ENCODE measurements at places on chromosomes 6 and 20. TPM values are rescaled to one million over a fixed set of nuclear protein-coding genes. Genes with fewer than 3 reads are reported as not detected.

ZC3H12D gene
- 0.77 TPM for polyA plus RNA-seq

CPXM1 gene
- 2.5 TPM for polyA plus RNA-seq

TCF21 gene
- polyA plus RNA-seq = 2.6 TPM

HSPA1B gene
- 29.0 TPM for polyA plus RNA-seq

SLA2 gene
- 0.18 TPM for polyA plus RNA-seq

RTN4IP1 gene
- polyA plus RNA-seq = 6.5 TPM

IMPG1 gene
- not detected for polyA plus RNA-seq

TREM2 gene
- 11.7 TPM for polyA plus RNA-seq

NOL7 gene
- polyA plus RNA-seq = 42.4 TPM

DNA sequence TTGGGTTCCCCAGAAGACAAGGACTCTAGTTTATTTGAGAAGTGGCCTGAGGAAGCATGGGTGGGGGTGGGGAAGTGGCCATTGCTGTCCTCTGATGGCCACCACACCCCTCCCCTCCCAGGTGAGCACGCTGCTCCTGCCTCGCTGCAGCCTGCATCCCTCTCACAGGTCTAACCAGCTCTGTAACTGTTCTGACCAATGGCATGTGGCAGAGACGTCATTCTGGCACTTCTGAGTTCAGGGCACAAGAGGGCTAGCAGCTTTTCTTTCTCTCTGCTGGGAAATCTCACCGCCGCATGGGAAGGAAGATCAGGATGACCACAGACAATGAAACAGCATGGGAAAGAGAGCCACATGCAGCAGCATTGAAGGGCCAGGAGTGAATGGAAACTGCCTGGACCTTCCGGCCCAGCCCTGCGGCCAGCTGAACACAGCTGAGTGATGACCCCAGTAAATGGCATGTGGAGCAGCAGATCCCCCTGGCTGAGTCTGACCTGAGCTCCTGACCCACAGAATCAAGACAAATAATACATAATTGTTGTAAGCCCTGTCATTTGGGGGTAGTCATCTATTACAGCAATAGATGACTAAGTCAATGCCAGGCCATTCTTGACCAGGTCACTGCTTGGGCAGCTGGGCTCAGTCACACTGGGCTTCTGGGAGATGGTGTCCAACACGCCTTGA lies 179.8 kb downstream of the LINC00237 start:
- no peak for DNase-seq

GRCh38 chr6:13336553-13336952 lies 8.2 kb upstream of the TBC1D7 start:
- peak; percentile 85 for DNase-seq

GRCh38 chr6:9628819-9629218 lies 786.1 kb downstream of the TFAP2A start:
- DNase-seq = no peak

DNA sequence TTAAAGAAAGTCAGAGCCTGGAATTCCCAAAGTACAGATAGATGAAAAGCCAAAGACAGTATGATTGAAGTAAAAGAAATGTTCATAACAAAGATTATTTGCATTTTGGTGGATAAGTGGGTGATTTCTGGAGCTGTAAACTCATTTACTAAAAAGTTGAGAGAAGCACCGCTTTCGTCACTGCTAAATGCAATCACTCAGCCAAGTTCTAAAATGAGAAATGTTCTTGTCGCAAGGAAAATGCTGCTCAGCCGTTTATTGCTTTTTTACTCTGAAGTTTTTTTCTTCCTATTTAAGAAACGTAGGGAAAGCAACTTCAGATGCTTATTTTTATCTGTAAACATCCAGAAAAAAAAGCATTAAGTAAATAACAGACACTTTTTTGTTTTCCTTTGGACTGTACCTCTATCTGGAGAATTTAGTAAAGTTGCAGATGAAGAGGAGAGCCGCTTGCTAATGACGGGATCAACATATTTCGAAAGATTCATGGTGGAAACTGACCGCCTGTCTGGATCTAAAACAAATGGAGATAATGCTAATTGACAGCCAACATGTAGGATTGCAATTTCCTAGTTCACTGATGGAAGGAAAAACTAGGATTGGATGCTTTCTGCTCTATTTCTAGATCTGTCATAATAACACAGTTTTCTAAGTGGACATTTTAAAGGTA lies 93.8 kb upstream of the BCLAF1 start:
- no peak for DNase-seq

GRCh38 chr6:132236744-132237143 lies 164.5 kb downstream of the MOXD1 start:
- DNase-seq = no peak

- no peak for DNase-seq
These were observed 100.4 kb downstream of the JAG1 start for GRCh38 chr20:10573273-10573950.

GRCh38 chr6:35415065-35415891 lies 36.9 kb upstream of the FANCE start:
- DNase-seq = peak; percentile 87

DNA sequence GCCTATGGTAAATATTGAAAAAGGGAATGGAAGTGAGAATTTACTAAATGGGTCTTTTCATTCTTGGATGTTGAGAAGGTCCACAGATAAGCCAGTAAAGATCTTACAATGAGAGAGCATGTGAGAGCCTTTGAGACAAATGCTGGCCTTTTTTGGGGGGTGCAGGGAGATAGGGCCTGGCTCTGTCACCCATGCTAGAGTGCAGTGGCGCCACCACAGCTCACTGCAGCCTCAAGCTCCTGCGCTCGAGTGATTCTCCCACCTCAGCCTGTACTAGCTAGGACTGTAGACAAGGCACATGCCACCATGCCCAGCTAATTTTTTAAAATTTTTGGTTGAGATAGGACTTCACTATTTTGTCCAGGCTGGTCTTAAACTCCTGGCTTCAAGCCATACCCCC lies 63.2 kb upstream of the TMEM181 start:
- DNase-seq = no peak

DNA sequence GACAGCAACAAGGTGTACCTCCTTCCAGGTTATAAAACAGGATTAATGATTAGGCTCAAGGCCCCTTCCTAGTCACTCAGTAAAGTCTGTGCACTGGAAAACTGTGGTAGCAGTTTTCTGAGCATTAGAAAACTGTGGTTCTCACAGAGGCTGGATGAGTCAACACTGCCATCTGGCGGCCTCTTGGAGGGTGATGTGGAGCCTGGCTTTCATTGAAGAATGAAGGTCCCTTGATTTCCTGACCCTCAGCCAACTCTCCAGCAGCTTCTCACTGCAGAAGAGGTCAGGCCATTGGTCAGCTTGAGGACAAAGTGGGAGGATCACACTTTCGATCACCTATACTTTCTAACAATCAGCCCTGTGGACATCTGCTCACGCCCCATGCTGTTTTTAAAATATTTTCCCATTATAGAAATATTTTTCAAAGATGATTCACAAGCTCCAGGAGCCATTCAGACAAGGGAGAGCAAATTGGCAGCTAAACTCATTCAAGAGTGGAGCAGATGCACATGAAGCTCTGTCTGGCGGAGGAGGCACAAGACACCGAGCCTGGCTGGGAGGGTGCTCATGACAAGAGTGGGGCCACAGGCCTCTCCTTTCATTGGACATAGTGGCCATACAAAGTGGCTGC lies 23.2 kb downstream of the PSMB1 start:
- peak; percentile 78 for DNase-seq

DNA sequence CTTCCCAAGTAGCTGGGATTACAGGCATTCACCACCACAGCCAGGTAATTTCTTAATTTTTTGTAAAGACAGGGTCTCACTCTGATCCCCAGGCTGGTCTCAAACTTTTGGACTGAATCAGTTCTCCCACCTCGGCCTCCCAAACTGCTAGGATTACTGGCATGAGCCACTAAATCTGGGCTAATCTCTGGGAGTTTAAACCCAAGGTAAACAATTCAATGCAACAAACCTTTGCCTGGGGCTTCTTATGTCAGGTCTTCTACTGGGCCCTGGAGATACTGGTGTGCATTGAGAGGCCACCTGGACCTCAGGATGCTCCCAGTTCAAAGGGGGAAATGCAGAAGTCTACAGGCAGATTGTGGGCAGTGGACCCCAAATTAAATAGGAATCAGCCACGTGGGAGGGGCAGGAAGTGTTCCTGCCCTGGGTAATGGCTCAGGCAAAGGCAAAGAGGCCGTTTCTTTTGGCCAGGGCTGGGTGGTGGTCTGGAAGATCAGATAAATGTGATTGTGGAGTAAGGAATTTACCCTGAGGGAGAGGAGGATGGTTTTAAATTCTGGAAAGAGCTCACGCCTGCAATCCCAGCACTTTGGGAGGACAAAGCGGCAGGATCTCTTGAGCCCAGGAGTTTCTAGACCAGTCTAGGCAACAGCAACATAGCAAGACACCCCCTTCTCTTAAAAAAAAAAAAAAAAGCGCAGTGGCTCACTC lies 1.3 kb upstream of the MYBL2 start:
- DNase-seq = no peak

GRCh38 chr20:31691646-31692275 lies 30.9 kb downstream of the BCL2L1 start:
- no peak for DNase-seq

GRCh38 chr6:20509212-20509611 lies 25.0 kb upstream of the CDKAL1 start:
- no peak for DNase-seq

DNA sequence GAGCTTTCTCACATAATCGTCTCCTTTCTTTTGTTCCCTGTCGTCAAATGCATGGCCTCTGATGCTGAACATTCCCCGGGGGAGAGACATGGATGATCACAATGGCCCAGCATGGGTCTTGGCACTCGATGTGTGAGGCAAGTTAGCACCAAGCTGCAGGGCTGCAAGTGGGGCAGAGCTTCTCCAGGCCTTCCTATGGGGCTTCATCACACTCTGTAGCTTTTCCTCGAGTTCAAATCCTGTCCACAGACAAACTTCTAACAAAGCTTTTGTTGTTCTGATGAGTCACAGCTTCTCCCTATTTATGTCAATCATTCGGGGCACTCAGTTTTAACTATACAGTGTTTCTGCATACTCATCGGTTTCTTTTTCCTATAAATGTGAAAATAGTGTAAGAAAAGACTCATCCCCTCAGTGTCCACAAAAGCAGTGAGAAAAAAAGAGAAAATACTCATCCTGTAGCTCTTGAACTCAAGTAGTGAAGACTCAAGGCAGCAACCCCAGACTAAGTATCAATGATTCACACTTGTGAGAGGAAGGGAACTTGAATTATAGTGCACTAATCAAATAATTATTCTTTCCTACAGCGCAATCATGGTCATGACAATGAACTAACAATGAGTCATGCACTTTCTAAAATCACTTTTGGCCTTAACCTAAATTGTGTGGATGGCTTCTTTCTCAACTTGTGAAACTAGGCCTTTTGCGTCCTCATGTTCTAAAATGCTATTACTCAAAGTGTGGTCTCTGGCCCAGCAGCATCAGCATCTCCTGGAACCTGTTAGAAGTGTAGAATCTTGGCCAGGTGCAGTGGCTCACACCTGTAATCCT lies 68.4 kb upstream of the NOX3 start:
- no peak for DNase-seq

- DNase-seq = no peak
These were observed 19.5 kb downstream of the GCM2 start for GRCh38 chr6:10862361-10862760.

GRCh38 chr20:15310361-15310760 lies 972.9 kb upstream of the FLRT3 start:
- DNase-seq = no peak

GRCh38 chr20:9025643-9026042 lies 43.2 kb upstream of the PLCB4 start:
- no peak for DNase-seq

- no peak for DNase-seq
These were observed 87.4 kb downstream of the MRPL14 start for GRCh38 chr6:44039839-44040350.

DNA sequence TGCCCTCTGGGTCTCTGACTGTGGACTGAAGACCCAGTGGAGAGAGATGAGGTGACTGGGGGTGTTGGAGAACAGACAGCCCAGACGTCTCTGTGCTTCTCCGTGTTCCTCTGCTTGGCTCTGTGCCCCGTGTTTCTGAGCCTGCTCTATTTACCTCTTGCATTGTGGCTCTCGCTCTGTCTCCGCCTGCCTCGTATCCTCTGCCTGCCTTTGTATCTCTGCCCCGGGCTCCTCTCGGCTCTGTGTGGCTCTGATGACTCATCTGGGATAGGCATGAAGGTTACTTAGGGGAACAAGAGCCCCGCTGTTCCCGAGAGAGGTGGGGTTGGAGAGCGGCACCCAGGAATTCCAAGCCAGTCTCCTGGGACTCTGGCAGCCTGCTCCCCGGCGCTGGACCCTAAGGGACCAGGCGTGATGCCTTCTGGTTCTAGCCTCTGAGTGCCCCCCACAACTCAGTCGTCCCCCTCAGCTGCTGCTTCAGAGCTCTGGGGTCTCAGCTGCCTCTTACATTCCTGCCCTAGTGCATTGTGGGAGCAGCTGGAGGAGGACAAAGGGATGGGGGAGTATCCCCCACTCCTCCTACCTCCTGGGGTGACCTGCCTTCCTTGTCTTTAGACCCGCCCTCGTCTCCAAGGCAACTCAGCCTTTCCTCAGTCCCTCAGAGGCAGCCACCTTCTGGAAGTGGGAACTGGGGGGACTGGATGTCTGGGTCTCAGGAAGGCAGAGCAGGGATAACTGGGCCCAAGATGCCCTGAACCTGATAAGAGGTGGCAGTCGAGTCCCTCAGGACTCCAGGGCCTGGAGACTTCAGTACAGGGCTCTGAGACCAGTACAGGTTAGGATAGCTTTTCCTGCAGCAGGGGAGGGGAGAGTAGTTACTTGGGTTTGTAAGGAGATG lies 1.9 kb downstream of the DDR1 start:
- DNase-seq = peak; percentile 90

DNA sequence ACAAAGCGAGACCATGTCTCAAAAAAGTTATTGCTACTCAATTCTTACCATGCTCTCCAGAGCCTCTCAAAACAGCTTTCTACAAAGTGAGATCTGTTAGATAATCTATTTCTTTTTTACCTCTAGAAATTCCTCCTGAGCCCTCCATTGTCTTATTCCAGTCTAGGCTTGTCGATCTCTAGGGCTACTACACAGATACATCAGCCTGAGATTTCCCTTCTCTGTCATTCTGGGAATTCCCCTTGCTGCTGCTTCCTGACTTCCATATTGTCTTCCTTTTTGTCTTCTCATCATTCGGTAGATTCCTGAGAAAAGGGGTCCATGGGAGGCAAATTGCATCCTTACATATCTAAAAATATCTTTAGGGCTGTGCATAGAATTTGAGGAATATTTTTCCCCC lies 75.6 kb upstream of the GNRH2 start:
- DNase-seq = no peak

GRCh38 chr20:62735331-62735821 lies 26.7 kb downstream of the NTSR1 start:
- no peak for DNase-seq

DNA sequence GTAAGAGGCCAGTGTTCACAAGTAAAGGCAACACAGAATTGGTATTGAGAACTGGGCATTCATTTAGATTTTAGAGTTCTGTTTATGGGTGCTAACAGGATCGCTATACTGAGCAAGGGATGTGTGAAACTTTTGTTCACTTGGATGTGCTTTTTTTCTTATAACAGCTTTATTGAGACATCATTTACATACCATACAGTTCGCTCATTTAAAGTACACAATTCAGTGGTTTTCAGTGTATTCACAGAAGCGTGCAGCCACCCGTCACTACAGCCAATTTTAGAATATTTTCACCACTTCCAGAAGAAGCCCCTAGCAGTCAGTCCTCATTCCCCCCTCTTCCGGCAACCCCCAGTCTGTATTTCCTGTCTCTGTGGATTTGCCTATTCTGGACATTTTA lies 48.7 kb downstream of the GFRA4 start:
- DNase-seq = no peak
